Activated T-helper 1 cell treated with anti-CD3 and anti-CD28 coated beads, Interleukin-12 subunit alpha, Interleukin-12 subunit beta, Interleukin-2, Interleukin-4 antibody, amounts not matched to agents 30 ng/mL and 10 ng/mL and 1 ng/mL, durations not matched to agents 14 hours and 24 hours and 36 hours (primary cell): ENCODE measurements at places on chromosomes 1 and 21.

- DNase-seq = no peak
Measured at GRCh38 chr1:147334292-147334691, 91.8 kb downstream of the CHD1L start.

- no peak for DNase-seq
Measured at GRCh38 chr1:118338936-118339335, 153.9 kb upstream of the SPAG17 start.

DNA sequence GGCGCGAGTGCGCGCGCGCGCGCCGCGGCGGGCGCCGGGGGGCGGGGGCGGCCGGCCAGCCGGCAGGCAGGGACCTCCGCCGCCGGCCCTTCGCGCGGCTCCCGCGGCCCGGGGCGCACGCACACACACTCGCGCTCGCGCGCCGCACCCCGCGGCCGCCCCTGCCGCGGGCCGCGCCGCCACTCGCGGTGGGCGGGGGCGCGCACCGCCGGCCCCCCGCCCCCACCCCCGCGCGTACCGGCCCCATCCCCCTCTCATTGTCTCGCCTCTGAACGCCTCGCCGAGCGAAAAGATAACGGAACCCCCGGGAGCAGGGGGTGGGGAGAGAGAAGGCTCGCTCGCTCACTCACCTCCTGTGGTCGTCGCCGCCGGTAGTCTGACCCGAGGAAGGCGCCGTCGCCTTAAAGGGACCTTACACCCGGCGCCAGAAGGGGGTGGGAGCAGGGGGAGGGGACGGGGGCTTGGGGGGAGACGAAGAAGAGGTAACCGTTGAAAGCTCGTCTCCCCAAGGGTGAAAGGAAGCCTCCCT, 428 bp downstream of the POGZ start:
- DNase-seq = peak; percentile 46

GRCh38 chr1:57916041-57916440, 492.2 kb upstream of the DAB1 start:
- DNase-seq = no peak

DNA sequence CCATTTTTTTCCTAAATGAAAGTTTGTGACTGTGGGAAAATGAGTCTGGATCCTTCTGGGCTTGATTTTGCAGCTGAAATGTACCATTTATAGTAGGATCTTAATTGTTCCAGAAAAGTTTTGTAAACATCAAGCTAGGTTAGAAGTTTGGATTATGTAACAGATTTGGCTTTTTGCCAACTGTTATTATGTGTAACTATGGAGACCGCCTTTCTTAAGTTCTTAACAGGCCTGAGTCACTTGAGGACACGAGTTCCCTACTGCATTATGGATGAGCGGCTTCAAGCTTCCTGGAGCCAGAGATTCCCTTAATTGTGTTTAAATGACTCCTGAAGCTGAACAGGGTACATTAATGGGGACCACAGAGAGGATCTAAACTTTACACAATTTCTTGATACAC, 22.2 kb downstream of the SLC25A33 start:
- DNase-seq = no peak

GRCh38 chr1:7407980-7408770, 362.9 kb upstream of the VAMP3 start:
- no peak for DNase-seq

GRCh38 chr1:170704256-170704655, 40.3 kb downstream of the PRRX1 start:
- no peak for DNase-seq

- no peak for DNase-seq
Measured at GRCh38 chr1:2289607-2290006, 61.5 kb downstream of the SKI start.

GRCh38 chr1:229227298-229227919, 43.5 kb upstream of the RAB4A start:
- DNase-seq = peak; percentile 66

DNA sequence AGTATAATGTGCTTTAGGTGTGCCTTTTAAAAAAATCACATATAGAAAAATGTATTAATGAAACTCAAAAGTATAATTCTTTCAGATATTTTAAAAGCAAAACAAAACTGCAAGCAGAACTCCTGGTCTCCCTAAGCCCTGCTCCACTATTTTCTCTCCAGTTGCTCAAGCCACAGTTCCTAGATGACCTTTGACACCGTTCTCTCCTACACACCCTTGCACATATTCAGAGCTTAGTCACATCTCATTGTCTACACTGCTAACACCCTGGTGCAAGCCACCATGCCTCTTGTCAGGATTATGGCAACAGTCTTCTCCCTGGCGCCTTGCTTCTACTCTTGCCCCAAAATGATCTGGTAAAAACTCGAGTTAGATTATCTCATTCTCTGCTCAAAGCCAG, 50.2 kb upstream of the ROR1 start:
- DNase-seq = no peak

DNA sequence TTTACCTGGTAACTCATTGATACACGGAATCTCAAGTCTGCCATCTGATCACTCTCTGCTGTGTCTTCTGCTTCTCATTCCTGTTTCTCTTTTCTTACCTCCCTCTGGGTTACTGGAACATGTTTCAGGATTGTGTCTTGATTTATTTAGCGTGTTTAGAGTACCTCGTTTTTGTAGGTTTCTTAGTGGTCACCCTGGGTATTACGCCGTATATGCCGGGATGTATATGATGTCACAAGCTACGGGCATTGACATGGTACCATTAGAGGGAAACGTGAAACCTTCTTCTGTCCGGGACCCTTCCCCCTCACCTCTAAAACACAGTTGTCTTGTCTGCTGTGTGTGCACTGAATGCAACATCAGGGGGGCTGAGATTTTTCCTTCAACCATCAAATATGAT, 2.8 kb downstream of the ACTRT2 start:
- DNase-seq = no peak

DNA sequence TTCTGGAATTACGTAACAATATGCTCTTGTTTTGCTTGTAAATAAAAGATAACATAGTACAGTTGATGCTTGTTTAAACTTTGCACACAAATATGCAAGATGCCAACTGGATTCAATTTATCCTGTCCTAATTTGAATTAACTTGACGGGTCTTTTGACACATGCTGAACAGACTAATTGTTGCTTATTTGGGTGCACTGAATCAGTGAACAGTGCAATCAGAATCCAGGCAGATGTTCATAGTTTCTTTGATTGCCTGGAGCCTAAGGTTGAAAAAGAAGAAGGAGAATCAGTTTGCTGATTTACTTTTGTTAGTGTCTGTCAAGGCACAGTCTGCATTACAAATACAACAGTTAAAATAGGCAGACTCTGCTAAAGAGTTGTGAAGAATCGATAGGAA, 307.9 kb downstream of the COL11A1 start:
- no peak for DNase-seq

DNA sequence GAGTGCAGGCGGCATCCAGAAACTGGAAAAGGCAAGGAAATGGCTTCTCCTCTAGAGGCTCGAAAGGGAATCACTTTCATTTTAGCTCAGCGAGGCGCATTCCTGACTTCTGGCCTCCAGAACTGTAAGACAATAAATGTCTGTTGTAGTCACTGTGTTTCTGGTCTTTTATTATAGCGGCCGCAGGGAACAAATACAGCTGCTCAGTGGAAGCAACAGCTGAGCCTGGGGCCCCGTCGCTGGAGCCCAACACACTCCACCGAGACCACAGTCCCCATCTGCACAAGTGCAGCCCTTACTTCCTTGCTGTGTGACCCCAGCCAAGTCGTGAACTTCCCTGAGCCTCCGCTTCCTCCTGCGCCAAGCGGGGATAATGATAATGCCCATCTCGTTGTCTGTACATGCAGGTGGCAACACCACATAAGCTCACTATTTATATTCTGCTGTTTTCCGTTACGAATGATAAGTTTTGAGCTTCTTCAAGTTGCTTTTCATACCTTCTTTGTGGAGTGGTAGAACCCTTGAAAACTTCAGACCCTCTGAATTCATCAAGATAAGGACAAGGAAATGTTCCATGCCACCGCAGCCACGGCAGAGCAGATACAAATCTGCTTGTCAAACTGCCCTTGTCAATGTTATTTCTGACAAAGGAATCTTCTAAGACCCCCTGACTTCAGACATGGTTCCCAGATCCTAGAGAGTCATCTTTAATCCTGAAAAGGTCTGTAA, 3.2 kb upstream of the LAPTM5 start:
- DNase-seq = no peak

GRCh38 chr1:27489501-27489972, 430 bp downstream of the WASF2 start:
- no peak for DNase-seq

DNA sequence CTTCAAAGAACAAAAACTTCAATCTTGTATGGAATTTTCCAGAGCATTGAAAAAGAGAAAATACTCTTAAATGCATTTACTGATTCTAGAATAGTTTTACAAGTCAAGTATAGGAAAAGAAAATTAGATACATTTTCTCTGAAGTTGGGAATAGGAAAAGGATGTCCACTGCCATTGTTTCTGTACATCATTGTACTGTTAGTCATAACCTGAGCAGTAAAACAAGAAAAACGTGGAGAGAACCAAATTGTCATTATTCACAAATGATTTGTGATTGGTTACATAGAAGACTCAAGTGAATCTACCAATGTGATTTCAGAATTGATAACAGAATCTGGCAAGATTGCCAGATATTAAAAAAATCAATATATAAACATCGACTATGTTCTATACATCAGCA, 27.4 kb downstream of the PRKACB start:
- no peak for DNase-seq

GRCh38 chr1:219294251-219294650, 120.6 kb downstream of the LYPLAL1 start:
- DNase-seq = no peak

GRCh38 chr1:12615159-12615864, 2.7 kb downstream of the DHRS3 start:
- no peak for DNase-seq

DNA sequence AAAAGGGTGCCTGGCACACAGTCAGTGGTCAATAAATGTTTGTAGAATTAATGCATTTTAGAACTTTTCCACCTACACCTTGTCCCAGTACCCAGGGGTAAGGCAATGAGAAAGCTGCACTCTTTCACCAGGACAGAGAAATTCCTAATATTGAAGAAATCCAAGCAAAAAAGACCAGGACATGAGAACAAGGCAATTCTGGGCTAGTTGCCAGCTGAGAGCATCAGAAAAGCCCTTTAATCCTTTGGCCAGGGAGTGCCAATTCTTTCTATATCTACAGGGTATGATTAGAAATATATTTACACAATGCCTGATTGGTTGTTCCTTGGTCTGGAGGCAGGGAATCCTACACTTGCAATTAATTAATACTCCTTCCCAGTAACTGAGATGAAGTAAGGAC, 492.4 kb upstream of the NFIA start:
- DNase-seq = no peak

GRCh38 chr1:202016022-202016810, 5.8 kb downstream of the ELF3 start:
- no peak for DNase-seq

DNA sequence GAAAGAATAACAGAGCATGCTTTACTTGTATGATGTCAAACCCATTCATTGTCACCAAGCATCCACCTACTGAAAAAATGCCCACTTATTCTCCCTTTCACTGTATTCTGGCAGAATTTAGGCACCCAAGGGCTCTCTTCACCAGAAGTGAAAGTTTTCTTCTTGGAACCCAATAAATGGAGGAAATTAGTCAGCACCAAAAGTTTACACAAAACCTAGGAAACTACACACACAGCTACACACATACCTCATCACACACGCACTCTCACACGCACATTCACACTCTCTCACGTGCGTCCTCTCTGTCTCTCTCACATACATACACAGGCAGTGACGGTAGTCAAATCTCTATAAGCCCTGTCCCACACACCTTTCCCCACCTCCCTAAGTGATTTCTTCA, 37.6 kb downstream of the MCOLN2 start:
- peak; percentile 41 for DNase-seq

- no peak for DNase-seq
Measured at GRCh38 chr1:176515310-176515709, 52.3 kb downstream of the PAPPA2 start.

GRCh38 chr1:79588719-79589118, 582.2 kb upstream of the ADGRL4 start:
- no peak for DNase-seq

DNA sequence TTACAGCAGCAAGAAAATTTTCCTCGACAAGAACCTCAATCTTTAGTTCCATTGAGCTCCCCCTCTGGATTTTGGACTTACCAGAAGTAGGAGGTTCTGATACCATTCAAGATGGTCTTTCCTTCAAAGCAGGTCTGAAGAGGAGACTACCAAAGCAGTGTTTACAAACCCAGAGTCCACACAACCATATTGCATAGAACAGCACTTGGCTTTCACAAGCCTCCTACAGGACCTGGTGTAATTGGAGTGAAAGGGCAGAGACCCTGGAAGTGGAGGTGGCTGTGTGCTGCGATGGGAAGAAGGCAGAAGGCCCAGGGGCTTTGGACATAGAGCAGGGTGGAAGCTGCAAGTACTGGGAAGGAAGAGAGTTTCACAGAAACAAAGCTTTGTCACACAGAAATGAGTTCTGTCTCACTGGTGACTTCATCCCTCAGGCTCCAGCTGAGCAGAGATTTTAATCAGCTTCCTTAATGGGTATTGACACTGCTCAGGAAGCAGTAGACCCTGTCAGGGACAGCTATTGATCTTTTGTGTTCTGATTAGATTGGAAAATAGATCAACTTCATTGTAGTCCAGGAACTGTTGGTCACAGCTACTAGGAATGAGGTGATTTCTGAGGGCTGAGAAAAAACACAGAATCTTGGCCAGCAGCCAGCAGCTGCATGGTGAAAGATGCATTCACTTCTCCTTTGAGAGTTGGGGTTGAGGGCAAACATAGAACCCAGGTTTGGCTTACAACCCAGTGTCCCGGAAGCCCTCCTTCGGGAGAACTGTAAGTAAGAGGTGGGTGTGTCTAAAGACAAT, 124.0 kb downstream of the SYT2 start:
- DNase-seq = no peak

GRCh38 chr21:32604464-32604863, 7.7 kb downstream of the CFAP298 start:
- no peak for DNase-seq

DNA sequence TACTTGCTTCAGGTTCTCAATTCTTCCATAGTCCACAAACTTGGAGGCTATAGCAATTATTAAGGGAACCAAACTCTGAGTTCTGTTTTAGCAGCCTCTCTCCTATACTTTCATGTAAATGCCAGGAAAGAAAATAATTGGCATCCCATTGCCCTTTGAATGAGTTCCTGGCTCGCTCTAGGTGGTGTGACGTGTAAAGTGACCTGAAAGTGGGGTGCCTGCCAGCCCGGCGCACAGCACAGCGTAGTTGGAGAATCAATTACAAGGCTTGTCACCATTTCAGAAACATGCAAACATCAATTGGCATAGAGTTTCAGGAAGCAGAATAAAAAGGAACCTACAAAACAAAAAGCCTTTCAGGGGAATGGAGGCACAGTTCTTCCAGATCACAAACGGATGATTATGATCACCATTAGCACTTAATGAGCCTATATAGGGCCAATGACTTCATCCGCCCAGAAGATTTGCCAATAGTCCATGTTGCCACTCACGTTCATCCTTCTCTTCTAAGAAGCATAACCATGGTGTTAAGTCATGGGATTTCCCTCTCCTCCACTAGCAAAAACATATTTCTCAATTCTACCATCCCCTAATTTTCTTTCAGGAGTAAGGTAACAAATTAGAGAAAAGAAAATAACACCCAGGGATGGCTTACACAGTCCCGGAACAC, 354.6 kb upstream of the ADGRL2 start:
- no peak for DNase-seq

GRCh38 chr1:112146201-112146715, 156.8 kb upstream of the KCND3 start:
- DNase-seq = no peak
